Right atrium auricular region (tissue), 2 donors: ENCODE measurements at places on chromosomes 7 and 10. TPM values are rescaled to one million over a fixed set of nuclear protein-coding genes. Genes with fewer than 3 reads are reported as not detected.

DIP2C gene
- total RNA-seq = 21.1 TPM

AKR1E2 gene
- total RNA-seq = 3.2 TPM

CAMK2B gene
- total RNA-seq = 84.7 TPM

GRCh38 chr10:126749015-126749655, 78.6 kb upstream of the C10orf90 start:
- no peak overlapping the region for H3K4me3 ChIP-seq
- H3K4me1 ChIP-seq = no peaks in the 10 kb centered on the region
- no peak overlapping the region for H3K27ac ChIP-seq
- no peaks in the 10 kb centered on the region for H3K27me3 ChIP-seq
- H3K36me3 ChIP-seq = no peaks in the 10 kb centered on the region
- DNase-seq = peak; percentile 77

- H3K27ac ChIP-seq = no peak overlapping the region
- H3K4me1 ChIP-seq = no peaks in the 10 kb centered on the region
- H3K36me3 ChIP-seq = no peaks in the 10 kb centered on the region
- no peaks in the 10 kb centered on the region for H3K27me3 ChIP-seq
- H3K4me3 ChIP-seq = no peak overlapping the region
These were observed 343.0 kb downstream of the CRPPA start for GRCh38 chr7:16078076-16078952.

DNA sequence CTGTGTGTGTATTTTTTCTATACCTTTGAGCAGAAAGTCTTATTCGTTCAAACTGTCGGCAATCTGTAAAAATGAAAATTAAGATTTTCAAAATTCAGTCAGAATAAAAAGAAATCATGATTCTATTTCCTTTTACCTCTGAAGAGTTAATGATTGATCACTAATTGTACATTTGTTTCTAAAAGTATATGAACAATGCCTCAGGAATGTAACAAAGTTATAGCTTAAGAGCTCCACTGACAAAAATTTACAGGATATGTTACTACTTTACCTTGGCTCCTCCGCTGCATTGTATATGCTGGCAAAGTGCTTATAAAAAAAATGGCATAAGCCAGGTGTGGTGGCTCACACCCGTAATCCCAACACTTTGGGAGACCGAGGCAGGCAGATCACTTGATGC, 225.7 kb downstream of the VTI1A start:
- H3K4me3 ChIP-seq = no peak overlapping the region
- H3K4me1 ChIP-seq = no peaks in the 10 kb centered on the region
- no peaks in the 10 kb centered on the region for H3K27me3 ChIP-seq
- H3K27ac ChIP-seq = no peak overlapping the region
- peaks cover 9% of the 10 kb centered on the region for H3K36me3 ChIP-seq
- no peak for DNase-seq

GRCh38 chr7:84364708-84365107, 170.1 kb upstream of the SEMA3A start:
- H3K27me3 ChIP-seq = no peaks in the 10 kb centered on the region
- no peak overlapping the region for H3K27ac ChIP-seq
- no peaks in the 10 kb centered on the region for H3K4me1 ChIP-seq
- H3K4me3 ChIP-seq = no peak overlapping the region
- no peaks in the 10 kb centered on the region for H3K36me3 ChIP-seq

DNA sequence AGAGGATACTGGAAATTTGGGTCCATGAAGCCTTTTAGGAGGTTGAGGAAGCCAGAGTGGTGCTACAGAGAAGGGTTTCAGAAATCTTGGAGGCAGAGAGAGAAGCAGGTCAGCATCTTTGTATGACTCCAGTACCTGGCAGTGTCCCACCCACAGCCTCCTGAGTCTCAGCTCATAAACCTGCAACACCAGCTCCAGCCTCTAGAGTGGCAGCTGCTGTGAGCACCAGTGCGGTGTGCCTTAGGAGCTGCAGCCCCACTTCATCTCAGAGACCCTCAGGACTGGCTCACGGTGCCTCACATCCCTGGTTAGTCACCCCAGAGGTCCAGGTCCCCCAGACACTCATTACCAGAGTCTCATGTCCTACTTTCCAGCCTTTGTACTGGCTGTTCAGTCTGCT, 84.8 kb upstream of the PRKAR2B start:
- H3K36me3 ChIP-seq = no peaks in the 10 kb centered on the region
- H3K4me1 ChIP-seq = no peaks in the 10 kb centered on the region
- DNase-seq = no peak
- no peak overlapping the region for H3K4me3 ChIP-seq
- no peak overlapping the region for H3K27ac ChIP-seq
- no peaks in the 10 kb centered on the region for H3K27me3 ChIP-seq

- DNase-seq = no peak
- no peaks in the 10 kb centered on the region for H3K4me1 ChIP-seq
- peak overlapping the region; percentile 32 for H3K27ac ChIP-seq
- no peak overlapping the region for H3K4me3 ChIP-seq
- H3K36me3 ChIP-seq = peaks cover 19% of the 10 kb centered on the region
These were observed 64.9 kb downstream of the LARP4B start for GRCh38 chr10:866577-866941.

DNA sequence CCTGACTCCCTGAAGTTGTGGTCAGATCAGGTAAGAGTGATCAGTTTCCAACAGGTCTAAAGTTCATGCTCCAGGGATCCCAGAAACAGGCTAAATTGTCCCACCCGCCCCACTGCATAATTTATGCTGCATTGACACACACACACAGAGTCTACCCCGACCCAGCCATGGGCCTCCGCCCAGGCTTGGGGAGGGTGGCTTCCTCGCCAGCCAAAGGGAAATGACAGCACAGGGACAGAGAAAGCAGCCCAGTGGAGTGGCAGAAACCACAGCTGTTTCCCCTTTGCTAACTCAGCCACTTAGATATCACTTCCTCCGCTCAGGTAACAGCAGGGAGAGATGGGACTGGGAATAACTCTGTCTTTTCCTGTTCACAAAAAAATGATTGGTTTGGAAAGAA, 9.4 kb downstream of the SH3PXD2A start:
- peak overlapping the region; percentile 23 for H3K27ac ChIP-seq
- no peaks in the 10 kb centered on the region for H3K4me1 ChIP-seq
- no peak for DNase-seq
